Stomach (tissue), 19 donors: ENCODE measurements at places on chromosomes 5 and 9. TPM values are rescaled to one million over a fixed set of nuclear protein-coding genes. Genes with fewer than 3 reads are reported as not detected.

DNA sequence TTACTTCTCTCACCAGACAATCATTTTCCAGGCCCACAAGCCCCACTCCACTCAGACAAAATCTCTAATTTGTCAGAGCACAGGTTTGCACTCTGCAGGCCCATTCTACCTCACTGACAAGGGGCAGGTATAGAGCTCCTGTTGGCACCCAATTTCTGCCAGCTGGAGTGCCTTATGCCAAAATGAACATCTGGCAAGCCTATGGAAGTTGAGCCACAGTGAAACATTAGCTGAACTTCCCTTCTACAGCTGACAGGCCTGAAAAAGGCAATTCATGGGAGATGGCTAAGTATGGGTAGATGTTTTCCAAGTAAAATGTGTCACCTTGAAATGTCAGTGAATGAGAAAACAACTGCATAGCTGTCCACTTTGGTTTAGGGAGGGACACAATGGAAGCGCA is 87.0 kb downstream of the SPOCK1 start:
- no peaks in the 10 kb centered on the region for H3K27me3 ChIP-seq
- H3K27ac ChIP-seq: no peak overlapping the region
- no peak for DNase-seq
- no peak overlapping the region for H3K4me3 ChIP-seq
- H3K4me1 ChIP-seq: no peaks in the 10 kb centered on the region
- no peaks in the 10 kb centered on the region for H3K36me3 ChIP-seq

- no peaks in the 10 kb centered on the region for H3K4me1 ChIP-seq
- H3K36me3 ChIP-seq: no peaks in the 10 kb centered on the region
- H3K27ac ChIP-seq: no peak overlapping the region
- DNase-seq: no peak
- H3K27me3 ChIP-seq: no peaks in the 10 kb centered on the region
These were observed 130.4 kb upstream of the RFX3 start for GRCh38 chr9:3656224-3656623.

DNA sequence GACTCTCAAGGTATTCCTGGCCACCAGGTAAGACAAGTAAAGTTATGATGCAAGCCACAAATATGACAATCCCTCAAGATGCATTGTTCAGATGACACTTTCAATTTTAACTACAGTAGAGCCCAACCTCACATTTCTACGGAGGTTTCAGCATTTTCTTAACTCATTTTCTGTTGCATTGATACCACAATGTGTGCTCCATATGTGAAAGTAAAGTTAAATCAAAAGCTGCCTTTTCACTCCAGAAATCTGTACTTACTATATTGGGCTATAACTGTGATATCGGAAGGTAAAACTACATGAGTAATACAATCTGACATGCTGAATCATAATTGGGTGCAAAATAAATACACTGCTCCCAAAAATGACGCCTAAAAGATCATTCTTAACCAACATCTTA is 333.6 kb upstream of the MEF2C start:
- no peaks in the 10 kb centered on the region for H3K36me3 ChIP-seq
- no peak overlapping the region for H3K27ac ChIP-seq
- no peaks in the 10 kb centered on the region for H3K27me3 ChIP-seq
- no peaks in the 10 kb centered on the region for H3K4me1 ChIP-seq
- no peak for DNase-seq
- H3K4me3 ChIP-seq: no peak overlapping the region

DNA sequence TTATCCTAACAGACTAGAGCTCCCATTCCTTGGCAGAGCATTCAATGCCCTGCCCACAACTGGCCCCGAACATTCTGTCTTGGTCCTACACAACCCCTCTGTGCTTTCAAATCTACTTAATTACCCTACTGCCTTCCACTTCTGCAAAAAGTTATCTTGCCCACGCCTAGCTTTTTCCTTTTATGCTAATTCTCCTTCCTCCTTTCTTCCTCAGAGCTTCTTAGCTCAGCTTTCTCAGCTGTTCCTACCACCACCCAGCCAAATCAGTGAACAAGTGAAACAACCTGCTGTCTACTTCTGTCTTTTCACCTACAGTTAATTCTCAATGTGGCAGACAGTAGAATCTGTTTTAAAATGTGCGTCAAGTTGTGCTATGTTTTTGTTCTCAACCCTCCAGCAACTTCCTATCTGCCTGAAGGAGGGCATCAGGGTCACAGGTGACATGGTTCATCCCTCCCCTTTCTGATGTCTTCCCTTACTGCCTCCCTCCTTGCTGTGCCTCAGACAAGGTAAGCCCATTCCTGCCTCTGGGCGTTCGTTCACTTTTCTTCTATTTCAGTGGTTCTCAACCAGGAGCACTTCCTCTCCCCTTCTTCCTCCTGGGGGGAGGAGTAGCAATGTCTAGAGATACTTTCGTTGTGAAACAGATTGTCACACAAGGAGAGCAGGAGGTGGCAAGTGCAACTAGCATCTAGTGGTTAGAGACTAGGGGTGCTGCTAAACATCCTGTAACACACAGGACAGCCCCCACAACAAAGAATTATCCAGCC is 1.3 kb upstream of the REEP5 start:
- H3K27ac ChIP-seq: peak overlapping the region; percentile 99
- no peaks in the 10 kb centered on the region for H3K27me3 ChIP-seq
- peaks cover 17% of the 10 kb centered on the region for H3K36me3 ChIP-seq
- peak; percentile 33 for DNase-seq

DNA sequence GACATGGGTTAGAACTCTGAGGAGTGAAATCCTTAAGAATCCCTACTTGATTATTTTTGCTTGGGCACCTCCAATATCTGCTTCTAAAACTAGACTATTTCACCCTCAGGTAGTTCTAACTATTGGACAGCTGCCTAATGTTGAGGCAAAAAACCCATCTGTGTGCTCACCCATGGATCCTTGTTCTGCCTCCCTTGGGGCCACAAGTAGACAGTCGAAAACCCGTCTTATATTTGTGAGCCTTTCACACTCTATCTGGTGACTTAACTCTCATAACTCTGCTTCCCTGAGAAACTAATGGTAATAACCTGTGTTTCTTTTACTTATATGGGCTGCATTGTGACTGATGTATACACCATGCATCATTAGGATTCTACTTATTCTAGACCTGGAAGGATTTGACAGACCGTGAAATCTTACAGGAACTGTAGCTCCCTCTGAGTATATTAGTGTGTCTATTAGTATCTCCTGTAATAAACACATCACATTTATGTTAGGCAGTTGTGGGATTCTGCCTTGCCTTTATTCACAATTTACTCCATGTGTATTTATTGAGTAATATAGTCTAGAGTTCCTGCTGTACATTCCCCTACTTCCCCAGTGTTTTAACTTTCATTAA is 94.6 kb upstream of the SGCD start:
- H3K36me3 ChIP-seq: no peaks in the 10 kb centered on the region
- H3K4me3 ChIP-seq: no peak overlapping the region
- no peaks in the 10 kb centered on the region for H3K4me1 ChIP-seq
- H3K27ac ChIP-seq: no peak overlapping the region
- no peaks in the 10 kb centered on the region for H3K27me3 ChIP-seq

DNA sequence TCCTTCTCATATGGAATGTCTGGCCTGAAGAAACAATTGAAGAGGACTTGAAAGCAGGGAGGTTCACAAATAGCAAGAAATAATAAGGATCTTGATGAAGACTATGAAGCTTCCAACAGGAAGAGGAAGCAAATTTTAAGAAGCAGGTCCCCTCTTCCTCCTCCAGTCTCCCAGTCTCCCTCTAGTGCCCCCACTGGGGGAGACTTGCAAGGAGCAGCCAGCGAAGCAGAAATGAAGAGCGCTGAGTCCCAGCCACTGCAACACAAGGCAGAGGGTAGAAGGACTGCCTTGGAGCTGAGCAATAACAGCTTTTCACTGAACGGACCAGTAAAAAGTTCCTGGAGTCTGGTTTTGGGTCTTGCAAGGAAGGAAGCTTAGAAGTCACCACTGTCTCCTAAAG is 32.6 kb upstream of the ACO1 start:
- H3K36me3 ChIP-seq: no peaks in the 10 kb centered on the region
- H3K27me3 ChIP-seq: no peaks in the 10 kb centered on the region
- no peak overlapping the region for H3K27ac ChIP-seq
- H3K4me3 ChIP-seq: no peak overlapping the region

GRCh38 chr5:121366515-121366914 is 485.2 kb upstream of the FTMT start:
- no peak overlapping the region for H3K4me3 ChIP-seq
- no peak for DNase-seq
- H3K36me3 ChIP-seq: no peaks in the 10 kb centered on the region
- H3K27me3 ChIP-seq: no peaks in the 10 kb centered on the region
- no peak overlapping the region for H3K27ac ChIP-seq

GRCh38 chr9:85511746-85512145 is 230.0 kb downstream of the AGTPBP1 start:
- H3K27me3 ChIP-seq: no peaks in the 10 kb centered on the region
- DNase-seq: no peak
- no peak overlapping the region for H3K4me3 ChIP-seq
- no peaks in the 10 kb centered on the region for H3K36me3 ChIP-seq

FER gene
- 36.9 TPM for total RNA-seq

TAF11L5 gene
- total RNA-seq: not detected

SPOCK1 gene
- 9.9 TPM for total RNA-seq

HEMGN gene
- not detected for total RNA-seq

OMD gene
- total RNA-seq: 9.8 TPM

PTPN3 gene
- total RNA-seq: 4.7 TPM

MIER3 gene
- total RNA-seq: 16.8 TPM
